ENCODE measurements at places on chromosomes 2 and 18. TPM values are rescaled to one million over a fixed set of nuclear protein-coding genes. Genes with fewer than 3 reads are reported as not detected.

CYS1 gene
- 0.99 TPM for total RNA-seq

LYG2 gene
- not detected for total RNA-seq

ANO7 gene
- total RNA-seq = 0.81 TPM

KIAA1328 gene
- 2.0 TPM for total RNA-seq

GRCh38 chr18:8073167-8073566 is 506.1 kb downstream of the PTPRM start:
- H3K36me3 ChIP-seq = no peaks in the 10 kb centered on the region
- no peak overlapping the region for H3K4me3 ChIP-seq
- no peak overlapping the region for H3K27ac ChIP-seq
- no peaks in the 10 kb centered on the region for H3K4me1 ChIP-seq
- no peaks in the 10 kb centered on the region for H3K27me3 ChIP-seq
- no peak for DNase-seq

DNA sequence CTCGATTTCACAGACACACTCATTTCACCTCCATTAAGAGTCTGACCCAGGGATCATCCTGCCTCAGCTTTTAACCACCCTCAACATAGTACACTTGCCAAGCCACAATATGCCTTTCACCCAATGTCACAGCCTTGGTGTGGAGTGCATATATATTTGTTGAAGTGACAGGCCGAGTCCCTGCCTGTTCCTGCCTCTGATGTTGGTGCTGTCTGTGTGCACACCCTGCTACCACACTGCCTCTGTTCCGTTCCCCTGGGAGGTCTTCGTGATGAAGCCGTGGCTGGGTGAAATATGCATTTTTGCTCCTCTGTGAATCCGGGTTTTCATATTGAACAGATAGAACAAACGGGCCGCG is 90.3 kb downstream of the RNF144A start:
- H3K36me3 ChIP-seq = no peaks in the 10 kb centered on the region
- H3K4me3 ChIP-seq = no peak overlapping the region
- H3K27ac ChIP-seq = no peak overlapping the region
- no peak for DNase-seq

DNA sequence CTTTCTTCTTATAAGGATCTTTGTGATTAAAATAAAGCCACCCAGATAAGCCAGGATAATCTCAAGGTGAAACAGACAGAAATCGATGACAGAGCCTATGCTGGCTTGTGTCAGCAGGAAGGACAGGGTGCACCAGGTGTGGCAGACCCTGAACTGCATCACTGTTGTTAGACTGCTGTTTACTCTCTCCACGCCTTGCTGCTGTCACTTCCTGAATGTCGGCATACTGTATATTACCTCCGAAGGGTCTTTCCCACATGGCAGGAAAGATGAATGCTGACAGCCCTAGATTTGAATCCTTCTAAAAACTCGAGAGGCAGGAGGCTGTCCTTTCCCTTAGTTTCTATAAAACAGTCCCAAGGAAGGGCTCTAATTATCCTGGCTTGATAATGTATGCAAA is 18.9 kb upstream of the TMEM163 start:
- DNase-seq = no peak
- no peaks in the 10 kb centered on the region for H3K27me3 ChIP-seq
- H3K4me1 ChIP-seq = no peaks in the 10 kb centered on the region
- no peak overlapping the region for H3K27ac ChIP-seq
- H3K4me3 ChIP-seq = no peak overlapping the region

DNA sequence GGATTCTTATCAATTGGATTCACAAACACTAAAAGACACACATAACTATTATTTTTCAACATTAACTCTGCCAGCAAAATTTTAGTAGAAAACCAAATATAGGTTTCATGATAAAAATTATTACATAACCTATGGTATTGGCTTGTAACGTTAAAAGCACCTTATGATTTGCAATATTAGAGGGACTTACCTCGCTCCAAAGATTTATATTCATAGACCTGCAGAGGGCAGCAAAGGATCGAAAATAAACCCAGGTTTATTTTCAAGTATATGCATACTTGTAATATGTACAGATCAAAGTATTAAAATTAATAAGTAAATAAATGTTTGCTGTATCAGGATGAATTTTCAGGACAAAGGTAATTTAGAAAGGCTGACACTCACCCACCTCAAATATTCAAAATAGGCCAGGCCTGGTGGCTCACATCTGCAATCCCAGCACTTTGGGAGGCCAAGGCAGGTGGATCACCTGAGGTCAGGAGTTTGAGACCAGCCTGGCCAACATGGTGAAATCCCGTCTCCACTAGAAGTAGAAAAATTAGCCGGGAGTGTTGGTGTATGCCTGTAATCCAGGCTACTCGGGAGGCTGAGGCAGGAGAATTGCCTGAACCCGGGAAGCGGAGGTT is 45.3 kb downstream of the LRPPRC start:
- H3K4me3 ChIP-seq = no peak overlapping the region
- H3K27me3 ChIP-seq = no peaks in the 10 kb centered on the region
- H3K27ac ChIP-seq = no peak overlapping the region
- no peak for DNase-seq
- H3K36me3 ChIP-seq = no peaks in the 10 kb centered on the region

DNA sequence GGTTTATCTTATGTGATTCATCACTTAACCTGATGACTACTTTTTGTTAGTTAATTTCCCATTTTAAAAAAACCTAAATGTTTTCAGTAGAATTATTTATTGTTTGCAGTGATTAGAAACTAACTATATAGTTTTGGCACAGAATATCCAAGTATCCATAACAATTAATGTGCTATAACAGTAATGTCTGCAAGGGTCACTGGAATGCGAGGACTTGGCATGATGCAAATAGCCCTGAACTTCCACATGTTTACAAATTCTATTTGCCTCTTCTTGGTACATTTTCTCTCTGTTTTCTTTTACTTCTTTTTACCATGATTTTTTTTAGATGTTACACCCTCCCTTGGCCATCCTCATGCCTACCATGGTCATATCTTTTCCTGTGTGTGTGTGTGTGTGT is 49.3 kb upstream of the GALNT3 start:
- H3K4me3 ChIP-seq = no peak overlapping the region
- no peaks in the 10 kb centered on the region for H3K4me1 ChIP-seq
- H3K36me3 ChIP-seq = no peaks in the 10 kb centered on the region
- no peaks in the 10 kb centered on the region for H3K27me3 ChIP-seq
- no peak overlapping the region for H3K27ac ChIP-seq
- DNase-seq = no peak

GRCh38 chr2:110146945-110147332 is 31.3 kb upstream of the MALL start:
- no peak overlapping the region for H3K27ac ChIP-seq
- no peak overlapping the region for H3K4me3 ChIP-seq
- no peaks in the 10 kb centered on the region for H3K27me3 ChIP-seq

GRCh38 chr2:112312821-112313220 is 37.4 kb downstream of the ZC3H6 start:
- H3K4me1 ChIP-seq = no peaks in the 10 kb centered on the region
- H3K36me3 ChIP-seq = no peaks in the 10 kb centered on the region
- H3K27me3 ChIP-seq = no peaks in the 10 kb centered on the region
- DNase-seq = no peak
- no peak overlapping the region for H3K4me3 ChIP-seq
- no peak overlapping the region for H3K27ac ChIP-seq

DNA sequence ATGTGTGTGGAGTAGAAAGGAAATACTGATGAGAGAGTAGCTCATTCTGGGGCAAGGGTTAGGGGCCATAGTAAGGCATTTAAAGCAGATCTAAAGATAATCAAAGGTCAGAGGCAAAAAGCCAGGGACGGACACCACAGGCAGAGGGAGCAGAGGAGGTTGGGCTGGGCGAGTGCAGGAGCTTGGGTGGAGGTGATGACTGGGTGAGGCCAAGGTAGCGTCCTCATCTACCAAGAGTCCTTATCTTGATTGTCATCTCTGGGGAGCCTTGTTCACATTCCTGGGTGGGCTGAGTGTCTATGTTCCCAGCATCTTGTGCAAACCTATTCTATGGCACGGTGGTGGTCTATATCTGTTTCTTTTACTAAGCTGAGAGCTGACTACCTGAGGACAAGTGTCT is 26.1 kb upstream of the SAG start:
- H3K27me3 ChIP-seq = no peaks in the 10 kb centered on the region
- no peak overlapping the region for H3K27ac ChIP-seq
- H3K4me1 ChIP-seq = no peaks in the 10 kb centered on the region
- no peak overlapping the region for H3K4me3 ChIP-seq
